ENCODE measurements at places on chromosomes 2 and 18.

DNA sequence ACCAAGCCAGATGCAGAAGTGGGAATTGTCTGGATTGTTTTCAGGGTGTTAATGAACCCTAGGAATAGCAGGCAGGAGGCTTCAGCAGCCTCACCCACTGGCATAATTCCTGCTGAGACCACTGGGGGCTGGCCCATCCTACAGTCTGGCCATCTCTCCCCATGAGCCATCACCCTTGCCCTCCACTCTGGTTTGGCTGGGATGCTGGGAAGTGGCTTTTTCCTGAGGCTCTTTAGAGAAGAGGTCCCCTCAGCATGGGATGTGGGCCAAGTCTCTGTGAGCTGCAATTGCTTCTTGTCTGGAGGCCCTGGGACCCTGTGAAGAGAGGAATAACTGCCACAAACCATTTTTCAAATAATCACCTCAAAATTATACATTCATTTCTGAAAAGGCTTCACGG lies 4.0 kb downstream of the TCF7L1 start:
- no peak for DNase-seq

DNA sequence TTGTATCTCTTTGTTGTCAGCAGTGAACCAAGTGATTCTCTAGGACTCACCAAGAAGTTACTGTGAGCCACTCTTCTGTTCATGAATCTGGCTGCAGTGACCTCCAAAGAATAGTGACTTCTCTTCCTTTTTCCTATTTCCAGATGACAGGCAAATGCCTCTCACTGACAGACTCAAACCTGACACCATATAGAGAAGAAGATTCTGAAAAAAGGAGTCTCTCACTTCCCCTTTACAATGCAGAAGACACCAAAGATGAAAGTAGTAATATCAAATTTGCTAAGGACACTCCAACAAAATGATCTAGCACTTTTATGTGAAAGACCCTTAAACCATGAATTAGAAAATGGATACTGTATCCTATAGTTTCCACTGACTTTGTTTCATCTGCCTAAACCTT lies 44.4 kb upstream of the SETBP1 start:
- DNase-seq, result no peak

DNA sequence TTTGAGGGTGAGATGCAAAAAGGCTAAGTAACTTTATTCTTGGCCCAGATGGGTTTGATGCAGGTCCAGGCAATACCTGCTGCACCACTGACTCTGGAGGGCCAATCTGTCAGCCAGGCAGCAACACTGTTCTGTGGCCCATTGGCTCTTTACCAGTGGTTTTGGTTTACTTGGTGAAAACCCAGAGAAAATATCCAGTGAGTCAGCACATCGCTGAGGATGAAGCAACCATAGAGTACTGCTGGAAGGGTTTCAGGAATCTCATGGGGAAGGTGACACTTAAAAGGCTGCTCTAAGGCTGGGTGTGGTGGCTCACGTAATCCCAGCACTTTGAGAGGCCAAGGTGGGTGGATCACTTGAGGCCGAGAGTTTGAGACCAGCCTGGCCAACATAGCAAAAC lies 192.5 kb upstream of the FAM98A start:
- DNase-seq, result no peak

DNA sequence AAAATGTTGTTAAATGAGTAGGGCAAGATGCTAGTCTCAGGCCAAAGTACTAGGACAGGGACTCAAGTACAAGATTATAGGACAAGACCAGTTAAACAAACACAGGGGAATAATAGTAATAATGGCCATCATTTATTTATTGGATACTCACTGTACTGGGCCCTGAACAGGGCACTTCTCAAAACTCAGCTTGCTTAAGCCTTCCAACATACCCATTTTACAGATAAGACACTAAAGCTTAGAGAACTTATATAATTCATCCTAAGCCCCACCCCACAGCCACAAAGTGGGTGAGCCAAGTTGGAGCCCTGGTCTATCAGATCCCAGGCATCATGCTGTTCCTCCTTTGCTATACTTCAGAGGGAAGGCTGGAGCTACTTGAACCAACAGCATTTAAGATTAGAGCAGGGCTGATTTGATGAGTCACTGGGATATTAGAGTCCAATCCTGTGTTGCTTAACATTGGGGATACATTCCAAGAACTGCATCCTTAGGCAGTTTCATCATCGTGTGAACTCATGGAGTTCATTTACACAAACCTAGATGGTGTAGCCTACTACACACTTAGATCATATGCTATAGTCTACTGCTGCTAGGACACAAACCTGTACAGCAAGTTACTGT lies 153.6 kb downstream of the MTCL1 start:
- DNase-seq, result no peak

DNA sequence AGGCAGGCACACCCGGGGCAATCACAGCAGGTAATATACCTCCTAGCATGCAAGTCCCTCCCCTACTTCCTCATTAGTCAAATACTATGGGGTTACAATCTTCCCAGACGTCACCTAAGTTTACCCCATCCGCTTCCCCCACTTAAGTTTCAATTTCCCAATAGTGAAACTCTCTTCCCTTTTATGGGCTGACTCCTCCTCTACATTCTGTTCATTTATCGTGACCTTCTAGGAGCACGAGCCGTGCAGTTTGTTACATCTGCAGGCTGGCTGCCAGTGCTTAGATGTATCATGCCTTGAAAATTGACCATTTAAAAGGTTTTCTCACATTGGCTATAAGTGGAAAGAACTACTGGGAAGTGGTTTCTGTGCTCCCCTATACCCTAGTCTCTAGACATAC lies 1357.8 kb upstream of the CRIM1 start:
- no peak for DNase-seq

DNA sequence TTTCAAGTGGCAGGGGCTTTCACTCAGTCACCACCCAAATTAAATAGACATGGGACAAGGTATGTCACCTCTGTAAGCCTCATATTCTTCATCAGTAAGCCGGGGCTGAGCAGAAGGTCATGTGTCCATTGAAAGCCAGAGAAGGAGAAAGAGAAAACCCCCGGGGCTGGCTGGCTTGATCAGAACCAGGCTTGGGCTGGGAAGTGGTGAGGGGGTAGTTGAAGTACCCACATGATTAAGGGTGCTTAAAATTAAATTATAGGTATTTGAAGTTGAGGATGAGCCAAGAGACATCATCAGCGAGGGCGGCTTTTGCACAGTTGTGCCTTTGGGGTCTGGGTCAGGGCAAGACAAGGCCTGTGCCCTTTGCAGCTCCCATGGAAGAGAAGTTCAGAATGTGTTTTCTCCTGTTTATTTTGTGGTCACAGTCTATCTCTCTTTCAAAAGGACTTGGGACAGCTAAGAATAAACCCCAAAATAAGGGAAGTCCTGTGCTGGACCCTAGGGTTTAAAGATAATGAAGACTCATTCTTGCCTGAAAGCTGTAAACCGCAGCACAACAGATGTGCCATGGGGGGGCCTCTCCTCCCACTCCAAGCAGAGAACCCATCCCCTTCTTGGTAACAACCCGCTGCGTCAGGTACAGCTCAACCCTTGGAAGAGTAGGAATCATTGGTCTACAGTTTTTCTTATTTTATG lies 10.7 kb downstream of the DBI start:
- DNase-seq, result no peak

DNA sequence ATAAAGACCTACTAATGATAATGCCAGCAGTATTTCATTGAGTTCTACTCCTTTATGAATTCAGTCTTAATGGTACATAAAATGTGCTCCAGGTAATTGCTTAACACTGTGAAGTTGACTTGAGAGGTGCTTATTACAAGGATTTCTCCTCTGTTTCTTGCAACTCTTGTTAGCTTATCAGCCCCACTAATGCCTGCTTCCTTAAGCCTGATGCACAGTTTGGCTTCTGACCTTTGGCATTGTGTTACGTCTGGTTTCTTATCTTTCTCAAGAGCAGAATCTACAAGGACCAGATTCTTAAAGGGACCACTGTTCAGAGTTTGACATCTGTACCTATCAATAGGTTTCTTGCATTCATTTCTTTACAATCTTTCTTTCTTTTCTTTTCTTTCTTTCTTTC lies 223.9 kb upstream of the CWC22 start:
- DNase-seq, result no peak

DNA sequence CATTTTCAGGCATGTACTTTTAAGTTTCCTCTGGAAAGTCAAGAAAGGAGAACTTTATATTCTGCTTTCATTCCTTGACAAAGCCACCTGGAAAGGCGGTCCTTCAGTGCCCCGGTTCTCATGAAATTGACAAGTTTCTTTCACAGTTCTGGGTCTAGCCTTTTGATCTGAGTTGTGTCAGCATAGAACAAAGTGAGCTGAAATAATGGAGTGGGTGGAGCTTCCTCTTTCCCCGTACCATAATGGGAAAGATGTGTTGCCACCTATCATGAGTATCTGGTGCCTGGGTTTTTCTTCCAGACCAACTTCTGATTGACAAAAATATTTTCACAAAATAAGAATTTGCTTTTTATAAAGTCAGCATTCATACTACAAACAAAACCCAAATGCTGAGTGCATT lies 49.3 kb downstream of the PTRHD1 start:
- DNase-seq, result no peak

GRCh38 chr2:109648041-109648527 lies 33.9 kb downstream of the SOWAHC start:
- no peak for DNase-seq

- DNase-seq, result no peak
Measured at GRCh38 chr2:18399601-18400000, 160.9 kb downstream of the RDH14 start.

All from activated CD8-positive, alpha-beta memory T cell treated with anti-CD3 and anti-CD28 coated beads for 1 hour (primary cell).